ENCODE measurements at places on chromosomes 5 and 9.

DNA sequence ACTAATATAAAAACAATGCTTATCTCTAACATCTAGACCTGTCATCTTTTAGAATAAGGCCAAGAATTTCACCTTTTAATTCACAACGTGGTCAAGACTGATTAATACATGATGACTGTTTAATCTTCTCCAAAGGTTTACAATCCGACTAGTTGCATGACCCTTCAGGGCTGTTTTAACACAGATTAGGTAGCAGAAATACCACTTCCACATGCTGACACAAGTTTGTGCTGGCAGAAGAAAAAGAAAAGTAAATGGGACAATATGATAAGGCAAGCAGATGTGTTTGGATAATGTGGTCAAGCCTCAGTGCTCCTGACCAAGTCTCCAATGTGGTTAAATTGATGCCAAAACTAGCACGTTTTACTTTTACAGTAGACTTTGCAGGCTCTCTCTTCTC, 31.1 kb downstream of the SEMA6A start:
- DNase-seq: no peak

DNA sequence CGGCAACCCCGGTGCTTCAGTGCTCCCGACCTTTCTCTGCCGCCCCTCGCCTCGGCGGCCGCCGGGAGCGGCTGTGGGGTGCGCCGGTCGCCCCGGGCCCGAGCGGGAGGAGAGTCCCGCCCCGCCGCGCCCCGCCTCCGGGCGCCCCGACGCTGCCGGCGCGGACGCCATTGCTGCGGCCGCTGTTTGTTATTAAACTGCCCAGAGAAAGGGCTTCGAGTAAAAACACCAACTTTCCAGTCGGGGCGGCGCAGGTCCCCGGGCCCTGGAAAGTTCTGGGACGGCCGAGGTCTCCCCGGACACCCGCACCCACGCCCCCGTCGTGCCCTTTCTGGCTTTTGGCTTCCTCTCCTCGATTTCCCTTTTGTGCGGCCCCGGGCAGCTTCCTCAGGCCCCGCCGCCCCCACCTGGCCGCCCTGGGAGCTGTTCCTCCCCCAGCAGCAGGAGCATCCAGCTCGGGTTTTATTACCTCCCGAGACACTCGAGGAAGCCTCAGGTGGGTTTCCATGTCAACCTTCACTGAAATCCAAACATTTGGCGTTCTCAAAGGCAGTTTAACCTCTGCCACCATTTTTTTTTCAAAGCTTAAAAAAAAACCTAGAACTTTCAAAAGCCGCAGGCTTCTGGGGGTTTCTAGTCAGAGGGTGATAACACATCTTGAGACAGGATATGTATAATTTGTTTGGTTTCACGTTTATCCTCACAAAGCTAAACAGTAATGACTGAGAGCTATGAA, 334.4 kb downstream of the CWC27 start:
- no peak for DNase-seq

DNA sequence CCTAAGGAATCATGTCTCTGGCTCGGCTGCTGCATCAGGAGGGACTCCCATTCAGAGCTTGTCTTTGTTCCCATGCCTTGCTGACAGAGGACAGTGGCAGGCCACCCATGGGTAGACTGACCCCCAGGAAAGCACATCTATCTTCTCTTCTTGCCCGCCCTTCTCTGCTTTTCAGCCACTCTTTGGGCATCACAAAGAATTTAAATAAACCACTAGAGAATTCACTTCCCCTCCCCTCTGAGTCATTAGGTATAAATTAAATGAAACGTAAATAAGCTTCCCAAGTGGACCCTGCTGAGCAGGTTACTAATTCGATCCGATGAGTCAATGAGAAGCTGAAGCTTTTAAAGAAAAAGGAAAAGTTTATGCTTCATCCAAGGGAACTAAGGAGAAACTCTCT, 97.0 kb downstream of the DRD1 start:
- no peak for DNase-seq

DNA sequence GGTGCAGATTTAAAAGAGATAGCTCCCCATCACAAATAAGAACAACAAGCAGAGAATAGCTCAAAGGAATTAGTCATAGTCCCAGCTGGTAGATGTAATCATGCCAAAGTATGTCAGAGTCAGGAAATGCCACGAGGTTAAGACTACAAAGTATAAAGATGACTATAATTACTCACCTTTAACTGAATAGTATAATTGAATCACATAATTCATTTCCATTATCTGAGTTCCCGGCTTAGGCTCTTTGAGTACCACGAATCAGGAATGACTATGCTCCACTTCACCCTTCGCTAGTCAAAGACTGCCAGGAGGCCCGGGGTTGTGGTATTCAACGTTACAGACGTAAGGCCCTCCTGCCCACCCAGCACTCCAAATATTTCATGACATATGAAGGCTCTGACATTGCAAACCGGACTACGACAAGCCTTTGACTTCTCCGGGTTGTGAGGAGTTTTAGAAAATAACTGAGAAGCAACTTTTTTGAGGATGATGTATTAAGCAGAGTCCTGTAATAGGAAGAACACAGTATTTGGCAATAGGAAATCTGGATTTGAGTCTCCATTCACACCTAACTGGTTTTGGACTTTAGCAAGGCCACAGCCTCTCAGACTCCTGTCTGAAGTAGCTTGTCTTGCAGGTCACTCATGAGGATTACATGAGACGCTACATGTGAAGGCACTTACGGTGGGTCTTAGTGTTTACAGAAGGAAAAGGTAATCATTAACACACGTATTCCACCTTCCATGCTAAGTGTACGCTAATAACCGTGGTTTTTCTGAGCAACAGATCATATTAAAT, 64.6 kb downstream of the ENC1 start:
- DNase-seq: no peak

DNA sequence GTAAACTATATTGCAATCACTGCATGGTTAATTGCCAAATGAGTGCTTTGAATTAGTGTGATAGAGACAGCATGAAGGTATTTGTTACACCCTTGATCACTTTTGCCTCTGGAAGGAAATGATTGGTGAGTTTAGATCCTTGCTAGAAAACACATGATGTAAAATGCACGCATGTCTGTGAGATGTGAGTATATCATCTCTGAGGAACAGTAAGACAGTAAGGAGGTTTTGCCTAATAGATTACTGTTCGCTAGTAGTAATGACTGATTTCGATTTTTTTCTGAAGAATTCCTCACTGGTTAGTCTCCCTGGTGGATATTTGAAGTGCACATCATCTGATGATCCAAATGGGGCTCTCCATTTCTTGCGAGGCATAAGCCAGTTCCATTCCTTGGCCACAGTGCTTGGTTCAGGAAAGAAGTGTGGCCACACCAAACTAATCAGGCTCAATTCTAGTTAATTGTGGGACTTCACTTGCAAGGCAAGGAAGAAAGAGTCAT, 156.4 kb upstream of the ADRA1B start:
- DNase-seq: no peak

DNA sequence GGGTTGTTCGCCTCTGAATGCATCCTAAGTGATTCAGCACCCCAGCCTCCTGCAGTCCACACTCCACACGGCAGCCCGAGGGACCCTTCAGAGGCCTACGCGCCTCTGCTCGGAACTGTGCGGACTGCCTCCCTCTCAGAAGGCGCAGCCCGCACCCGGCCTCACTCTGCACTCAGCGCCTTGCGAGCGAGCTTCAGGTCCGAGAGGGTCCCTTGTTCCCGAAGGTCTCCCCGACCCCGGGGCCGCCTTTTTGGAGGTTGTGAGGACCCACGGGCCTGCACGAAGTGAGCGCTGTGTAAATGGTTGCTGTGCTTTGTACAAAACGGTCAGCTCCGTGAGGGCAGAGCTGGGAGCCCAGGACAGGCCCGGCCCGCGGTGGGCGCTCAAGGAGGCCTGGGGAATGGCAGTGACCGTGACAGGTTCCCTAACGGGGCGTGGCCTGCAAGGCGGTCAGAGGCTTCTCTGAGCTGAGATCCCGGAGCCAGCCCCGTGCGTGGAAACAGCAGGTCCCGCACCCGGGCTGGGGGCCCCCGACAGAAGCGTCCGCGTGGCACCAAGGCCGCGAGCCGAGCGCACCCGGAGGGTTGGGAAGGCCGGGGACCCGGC, 698 bp upstream of the CACNA1B start:
- DNase-seq: no peak

GRCh38 chr5:112906637-112907036, 15.4 kb downstream of the REEP5 start:
- no peak for DNase-seq

GRCh38 chr5:107666051-107666655, 4.6 kb downstream of the EFNA5 start:
- no peak for DNase-seq

GRCh38 chr5:95759634-95760033, 28.5 kb downstream of the RHOBTB3 start:
- no peak for DNase-seq
